ENCODE measurements at places on chromosomes 4 and X. TPM values are rescaled to one million over a fixed set of nuclear protein-coding genes. Genes with fewer than 3 reads are reported as not detected.

DNA sequence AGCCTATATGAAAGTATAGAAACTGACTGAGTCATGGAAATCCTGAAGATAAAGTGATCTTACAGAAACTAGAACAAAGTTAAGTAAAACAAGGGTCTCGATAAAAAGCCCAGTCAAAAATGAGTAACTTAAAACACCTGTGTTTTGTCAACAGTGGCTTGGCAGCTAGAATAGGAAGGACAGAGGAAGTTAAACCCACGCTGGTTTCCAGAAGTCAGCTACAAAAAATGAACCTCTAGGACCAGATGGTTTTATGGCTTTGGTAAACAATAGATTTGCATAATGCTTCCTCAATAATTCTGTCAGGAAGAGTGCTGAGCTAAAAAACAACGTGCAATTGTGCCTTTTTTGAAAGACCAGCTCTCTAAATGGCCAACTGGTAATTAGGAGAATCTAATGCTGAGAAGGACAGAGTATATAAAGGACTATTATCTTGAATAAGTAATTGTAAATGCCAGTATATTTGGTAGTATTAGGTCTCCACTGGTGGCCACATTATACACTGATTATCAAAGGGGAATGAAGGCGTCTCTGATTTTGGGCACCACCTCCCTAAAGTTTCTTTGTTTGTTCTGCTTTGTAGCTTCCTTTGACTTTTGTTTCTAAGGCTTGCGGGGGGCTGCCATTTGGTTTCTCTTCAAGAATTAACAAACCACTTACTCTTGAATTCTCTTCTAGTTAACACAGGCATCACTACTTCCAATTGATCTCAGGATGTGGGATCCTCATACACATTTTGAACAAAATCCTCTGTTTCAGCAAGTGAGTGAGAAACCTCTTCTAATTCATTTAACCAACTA is 72.2 kb upstream of the PPP3CA start:
- no peak for DNase-seq

IL2 gene
- 1.7 TPM for total RNA-seq

CNGA1 gene
- total RNA-seq: not detected

- DNase-seq: no peak
Observed at GRCh38 chrX:9678215-9678965, 87.3 kb downstream of the GPR143 start.

GRCh38 chr4:83558680-83559079 is 22.8 kb downstream of the GPAT3 start:
- no peak for DNase-seq

GRCh38 chrX:23699636-23700194 is 32.4 kb downstream of the PRDX4 start:
- peak; percentile 29 for DNase-seq

- no peak for DNase-seq
Observed at GRCh38 chr4:153151535-153152455, 52.4 kb upstream of the TRIM2 start.

- DNase-seq: no peak
Observed at GRCh38 chr4:176818531-176818930, 25.8 kb upstream of the VEGFC start.

SPANXA2 gene
- total RNA-seq: not detected

DNA sequence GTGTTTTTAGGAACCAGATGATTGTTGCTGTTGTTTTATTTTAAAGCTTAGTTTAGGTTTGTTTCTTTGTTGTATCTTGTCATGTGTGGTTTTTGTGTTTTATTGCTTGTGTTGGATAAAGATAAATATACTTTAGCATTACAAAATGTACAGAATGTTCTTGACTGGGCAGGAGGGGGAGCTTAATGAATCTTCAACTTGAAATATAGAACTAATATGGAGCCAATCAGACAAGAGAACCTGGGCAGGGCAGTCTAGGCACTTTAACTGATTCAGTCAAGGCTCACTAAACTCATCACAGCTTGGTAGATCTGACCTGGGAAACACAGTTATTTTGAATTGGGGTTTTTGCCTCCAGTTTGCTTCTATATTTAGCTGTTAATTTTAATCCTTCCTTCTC is 304.2 kb downstream of the ARHGAP24 start:
- DNase-seq: no peak

DNA sequence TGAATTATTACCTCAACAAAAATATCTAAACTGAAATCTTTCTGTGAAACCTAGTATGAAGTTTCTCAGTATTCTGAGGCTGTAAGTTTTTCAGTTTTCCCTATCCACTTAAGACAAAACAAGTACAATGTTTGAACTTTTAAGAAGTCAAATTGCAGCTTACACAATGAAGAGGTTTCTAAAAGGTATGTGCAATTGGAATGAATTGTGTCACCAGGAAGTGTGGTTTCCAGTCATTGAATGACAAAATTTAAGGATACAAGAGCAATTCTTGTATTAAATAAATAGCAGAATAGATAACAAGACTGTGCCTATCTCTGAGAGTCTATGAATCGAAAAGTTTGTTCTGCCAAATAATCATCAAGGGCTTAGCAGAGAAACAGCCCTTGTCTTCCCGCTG is 207.3 kb downstream of the ANKRD50 start:
- DNase-seq: no peak

- DNase-seq: no peak
Observed at GRCh38 chr4:153728151-153728550, 31.7 kb downstream of the RNF175 start.

DNA sequence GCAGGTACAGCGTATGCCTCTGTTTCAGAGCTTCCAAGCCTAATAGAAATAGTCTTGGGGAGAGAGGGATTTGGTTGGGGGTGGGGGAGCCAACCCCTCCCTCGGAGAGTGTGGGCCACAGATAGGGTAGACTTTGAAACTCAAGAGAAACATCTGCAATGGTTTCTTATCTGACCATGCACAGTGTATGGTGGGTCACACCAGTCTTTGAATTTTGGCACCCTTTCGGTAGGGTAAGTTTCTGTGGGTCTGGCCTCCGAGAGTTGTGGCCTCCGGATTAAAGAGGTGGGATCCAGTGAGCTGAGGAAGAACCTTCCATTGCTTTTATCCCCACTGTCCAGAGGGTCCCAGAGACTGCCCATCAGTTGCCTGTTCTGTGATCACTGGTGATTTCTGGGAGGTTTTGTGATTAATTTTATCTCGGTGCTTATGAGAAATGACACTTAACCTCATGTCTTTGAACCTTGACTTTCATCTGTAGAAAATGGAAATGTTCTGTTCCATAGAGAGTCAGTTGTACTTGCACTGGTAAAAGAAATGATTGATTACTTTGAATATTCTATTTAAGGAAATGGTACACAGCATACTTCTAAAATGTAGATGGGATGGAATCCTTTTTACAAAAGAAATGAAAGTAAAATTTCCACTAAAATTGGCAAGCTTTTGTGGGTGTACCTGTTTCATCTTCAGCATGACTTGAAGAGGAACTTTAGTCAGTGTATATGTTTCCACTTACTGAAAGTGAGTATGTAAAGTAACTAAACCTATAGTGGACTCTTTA is 62.7 kb downstream of the TMEM131L start:
- no peak for DNase-seq

TLR10 gene
- total RNA-seq: 0.25 TPM

- no peak for DNase-seq
Observed at GRCh38 chr4:183403486-183403885, 41.0 kb upstream of the CDKN2AIP start.

SSX1 gene
- not detected for total RNA-seq

TLR6 gene
- 5.9 TPM for total RNA-seq

XAGE1B gene
- not detected for total RNA-seq

S100P gene
- 1.5 TPM for total RNA-seq

GLOD5 gene
- not detected for total RNA-seq

GALNTL6 gene
- total RNA-seq: not detected

GPRASP3 gene
- 2.2 TPM for total RNA-seq

DNA sequence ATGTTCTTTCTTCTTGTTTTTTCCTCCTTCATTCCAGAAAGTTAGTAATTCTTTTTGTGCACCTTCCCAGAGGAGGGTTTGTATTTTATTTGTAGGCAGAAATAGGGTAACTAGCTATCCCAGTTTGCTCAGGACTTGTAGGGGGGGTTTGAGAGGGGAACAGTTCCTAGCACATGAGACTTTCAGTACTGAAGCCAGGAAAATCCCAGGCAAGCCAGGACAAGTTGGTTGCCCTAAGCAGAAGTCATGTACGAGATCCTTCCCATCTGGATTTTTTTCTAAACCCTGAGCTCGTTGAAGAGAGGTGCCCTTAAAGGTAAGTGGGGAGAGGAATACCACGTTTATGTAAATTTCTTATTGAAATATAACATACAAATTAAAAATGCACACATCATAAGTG is 15.6 kb upstream of the TAB3 start:
- no peak for DNase-seq

DNA sequence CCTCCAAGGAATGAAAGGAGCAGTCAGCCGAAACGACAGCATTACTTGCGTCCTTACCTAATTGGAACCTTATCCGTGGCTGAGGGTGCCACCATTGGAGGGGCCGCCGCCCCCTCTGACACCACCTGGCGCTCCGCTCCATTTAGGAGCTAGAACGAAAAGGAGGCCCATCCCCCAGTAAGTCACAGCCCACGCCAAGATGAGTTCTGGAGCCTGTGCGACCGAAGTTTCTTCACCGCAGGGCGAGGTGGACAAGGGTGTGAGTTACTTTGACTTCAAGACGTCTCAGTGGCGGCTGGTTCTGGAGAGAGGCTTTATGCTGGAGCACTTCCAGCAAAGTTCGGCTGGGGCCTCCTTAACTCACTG is 729 bp upstream of the IRF2 start:
- DNase-seq: peak; percentile 61

DNA sequence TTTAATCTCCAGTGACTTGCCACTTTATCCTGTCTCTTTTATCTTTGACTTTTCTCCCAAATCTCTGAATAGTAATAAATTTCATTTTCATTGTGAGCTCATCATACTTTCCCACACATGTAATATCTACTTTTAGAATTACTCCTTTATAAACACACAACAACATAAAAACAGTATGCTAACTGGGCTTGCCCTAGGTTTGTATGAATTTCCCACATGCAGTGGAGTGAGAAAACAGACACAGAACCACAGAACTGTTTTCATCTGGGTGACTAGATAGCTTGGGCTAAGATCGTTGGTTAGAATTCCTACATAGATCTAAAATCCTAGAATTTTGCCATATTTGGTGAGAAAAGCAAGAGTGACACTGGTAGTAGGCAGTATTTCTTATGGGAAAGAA is 409.5 kb downstream of the SPRY1 start:
- DNase-seq: no peak

ANXA10 gene
- not detected for total RNA-seq

HPGDS gene
- total RNA-seq: not detected

- DNase-seq: no peak
Observed at GRCh38 chrX:40109288-40110008, 11.7 kb upstream of the BCOR start.

DNA sequence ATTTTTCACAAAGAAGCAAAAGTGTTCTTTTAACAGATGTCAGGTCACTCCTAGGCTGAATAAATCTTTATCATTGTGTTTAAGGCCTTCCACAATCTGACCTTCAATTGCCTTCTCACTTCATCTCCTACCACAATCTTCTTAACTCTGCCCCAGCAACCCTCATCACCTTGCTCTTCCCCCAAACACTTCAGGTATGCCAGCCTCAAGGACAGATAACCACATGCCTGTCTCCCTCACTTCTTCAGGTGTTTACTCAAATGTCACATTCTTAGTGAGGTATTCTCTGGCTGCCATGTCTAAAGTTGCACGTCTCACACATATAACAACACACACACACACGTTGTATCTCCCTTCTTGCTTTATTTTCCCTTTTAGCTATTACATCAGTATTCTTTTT is 146.5 kb downstream of the ANKRD50 start:
- DNase-seq: no peak

GRCh38 chr4:40283968-40284367 is 51.2 kb upstream of the CHRNA9 start:
- DNase-seq: peak; percentile 63

DNA sequence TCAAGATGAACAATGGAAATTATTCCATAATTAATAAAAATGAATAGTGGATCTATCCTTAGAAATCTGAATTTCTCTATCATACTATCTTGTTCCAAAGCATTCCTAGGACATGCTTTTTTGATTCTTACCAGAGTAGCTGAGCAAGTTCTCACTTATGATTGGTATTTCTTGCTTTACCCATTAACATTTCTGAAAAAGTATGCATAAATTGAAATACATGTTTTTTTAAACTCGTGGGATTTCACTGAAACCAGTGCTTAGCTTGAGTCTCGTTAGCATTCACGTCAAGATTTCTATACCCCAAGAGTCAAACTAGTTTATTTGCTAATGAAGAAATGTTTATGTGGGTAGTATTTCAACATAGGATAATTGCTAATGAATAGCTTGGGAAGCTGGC is 89.0 kb downstream of the ELOVL6 start:
- no peak for DNase-seq

DNA sequence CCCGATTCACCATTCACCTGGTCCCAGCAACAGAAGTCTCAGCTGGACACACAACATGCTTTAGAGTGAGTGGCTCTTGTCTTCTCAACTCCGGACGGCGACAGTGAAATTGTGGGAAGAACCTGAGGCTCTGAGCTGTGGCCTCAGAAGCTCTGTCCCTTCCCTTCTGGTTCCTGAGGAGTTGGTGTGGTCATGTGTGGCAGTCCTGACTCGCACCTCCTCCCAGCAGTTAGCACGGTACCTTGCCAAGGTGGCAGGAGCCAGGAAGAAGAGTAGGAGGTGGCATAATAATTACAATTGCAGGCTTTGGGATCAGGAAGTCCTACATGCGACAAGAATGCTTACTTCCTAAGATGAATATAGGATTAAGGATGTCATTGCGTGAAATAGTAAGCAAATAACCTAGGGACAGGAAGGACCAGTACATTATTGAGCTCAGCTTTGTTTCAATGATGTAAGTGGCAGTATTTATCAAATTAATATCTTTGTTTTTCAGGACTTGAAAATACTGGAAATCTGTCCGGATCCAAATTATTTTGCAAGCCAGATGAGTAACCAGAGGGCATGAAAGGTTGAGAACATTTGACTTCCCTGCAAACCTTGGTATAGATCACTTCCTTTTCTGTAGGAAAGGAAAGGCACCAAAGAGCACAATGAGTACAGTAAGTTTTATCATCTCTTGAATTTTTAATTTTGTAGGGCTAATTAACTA is 21.1 kb downstream of the RNF4 start:
- no peak for DNase-seq

DNA sequence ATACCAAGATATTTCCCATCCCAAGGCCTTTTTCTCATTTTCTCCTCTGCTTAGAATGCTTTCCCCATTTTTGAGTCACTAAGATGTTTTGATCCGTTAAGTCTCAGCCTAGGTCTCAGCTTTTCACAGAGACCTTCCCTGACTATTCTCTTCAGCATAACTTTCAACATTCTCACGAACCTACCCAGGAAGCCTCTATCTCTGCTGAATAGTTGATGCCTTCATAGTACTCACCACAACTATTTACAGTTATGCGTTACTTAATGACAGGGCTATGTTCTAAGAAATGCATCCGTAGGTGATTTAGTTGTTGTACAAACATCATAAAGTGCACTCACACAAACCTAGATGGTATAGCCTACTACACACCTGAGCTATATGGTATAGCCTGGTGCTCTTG is 64.5 kb downstream of the ARL9 start:
- DNase-seq: no peak
